ENCODE measurements at places on chromosomes 4 and X.

GRCh38 chr4:125101719-125102118 is 213.0 kb upstream of the FAT4 start:
- DNase-seq: no peak

- DNase-seq: no peak
Measured at GRCh38 chr4:72463724-72464123, 105.3 kb downstream of the ADAMTS3 start.

DNA sequence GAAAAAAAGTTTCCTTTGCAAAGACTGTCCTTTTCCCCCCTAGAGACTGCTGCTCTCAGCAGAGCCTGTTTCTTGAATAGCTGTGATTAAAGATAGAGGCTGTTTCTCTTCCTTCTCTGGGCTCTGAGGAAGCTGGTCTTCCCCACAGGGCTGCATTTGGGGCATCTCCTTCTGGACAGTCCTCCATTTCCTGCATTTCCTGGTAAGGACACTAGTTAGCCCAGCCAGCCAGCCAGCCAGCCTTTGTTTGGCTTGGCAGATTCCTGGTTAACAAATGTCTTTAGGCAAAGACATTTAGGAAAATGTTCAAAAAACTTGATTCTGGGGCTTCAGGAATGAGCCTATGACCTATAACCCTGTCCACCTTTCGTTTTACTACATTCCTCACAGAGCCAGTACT is 34.0 kb upstream of the PLAC1 start:
- DNase-seq: no peak

DNA sequence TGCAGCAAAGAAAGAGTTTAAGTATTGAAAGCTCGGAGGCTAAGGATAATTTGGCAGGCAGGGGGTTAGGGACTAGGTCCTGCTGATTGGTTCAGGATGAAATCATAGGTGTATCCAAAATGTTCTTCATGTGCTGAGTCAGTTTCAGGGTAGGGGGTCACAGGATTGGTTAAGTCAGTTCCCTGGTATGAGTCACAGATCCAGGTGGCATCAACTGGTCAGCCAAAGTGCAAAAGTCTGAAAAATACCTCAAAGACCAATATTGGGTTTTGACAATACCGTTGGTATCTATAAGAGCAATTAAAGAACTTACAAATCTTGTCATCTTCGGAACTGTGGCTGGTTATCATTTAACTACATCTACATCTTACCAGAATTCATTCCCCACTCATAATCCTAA is 25.6 kb upstream of the PRDM8 start:
- DNase-seq: no peak

- DNase-seq: no peak
Measured at GRCh38 chrX:46029777-46030176, 515.4 kb downstream of the ZNF674 start.

GRCh38 chr4:93791570-93792195 is 36.9 kb upstream of the ATOH1 start:
- DNase-seq: no peak

Data from NCI-H187 (cell line).